ENCODE measurements at places on chromosomes 1 and 21. TPM values are rescaled to one million over a fixed set of nuclear protein-coding genes. Genes with fewer than 3 reads are reported as not detected.

DNA sequence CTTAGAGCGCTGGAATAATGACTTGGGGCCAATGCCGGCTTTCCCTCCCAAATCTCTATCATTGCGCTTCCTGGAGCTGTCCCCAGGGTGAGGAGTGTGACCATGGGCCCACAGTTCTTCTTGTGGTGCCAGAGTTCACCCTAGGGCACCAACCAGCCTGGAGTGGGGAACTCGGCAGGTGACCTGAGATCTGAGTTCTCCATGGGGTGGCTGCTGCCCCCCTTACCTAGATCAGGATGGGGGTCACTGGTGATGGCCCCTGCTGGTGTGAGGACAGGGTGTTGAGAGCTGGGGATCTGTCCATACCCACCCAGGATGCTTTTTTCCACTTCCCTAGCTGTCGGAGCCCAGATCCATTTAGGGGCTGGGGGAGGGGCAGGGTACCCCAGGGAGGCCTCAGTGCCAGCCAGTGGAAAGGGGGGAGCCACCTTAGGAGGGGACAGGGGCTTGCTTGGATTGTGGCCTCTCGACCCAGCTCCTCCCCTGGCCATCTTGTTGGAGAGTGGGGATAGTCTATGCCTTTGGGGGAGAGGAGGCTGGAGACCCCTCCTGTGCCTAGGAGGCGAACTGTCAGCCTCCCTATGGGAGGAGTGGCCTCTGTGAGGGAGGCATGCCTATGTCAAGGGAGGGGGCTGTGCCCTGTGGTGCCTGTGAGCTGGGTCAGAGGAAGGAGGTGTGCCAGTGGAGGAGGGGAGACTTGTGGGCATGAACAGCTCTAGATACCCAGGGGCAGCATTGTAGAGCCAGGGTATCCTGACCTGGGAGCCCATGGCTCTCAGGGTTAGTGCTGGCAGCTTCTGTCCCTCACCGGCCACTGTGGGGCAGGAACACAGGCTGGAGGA, 1.7 kb downstream of the FOXO6 start:
- DNase-seq, result no peak

GRCh38 chr1:227885648-227886502, 61.9 kb downstream of the WNT9A start:
- peak; percentile 39 for DNase-seq

GRCh38 chr1:156487862-156488261, 12.7 kb downstream of the MEF2D start:
- no peak for DNase-seq

DNA sequence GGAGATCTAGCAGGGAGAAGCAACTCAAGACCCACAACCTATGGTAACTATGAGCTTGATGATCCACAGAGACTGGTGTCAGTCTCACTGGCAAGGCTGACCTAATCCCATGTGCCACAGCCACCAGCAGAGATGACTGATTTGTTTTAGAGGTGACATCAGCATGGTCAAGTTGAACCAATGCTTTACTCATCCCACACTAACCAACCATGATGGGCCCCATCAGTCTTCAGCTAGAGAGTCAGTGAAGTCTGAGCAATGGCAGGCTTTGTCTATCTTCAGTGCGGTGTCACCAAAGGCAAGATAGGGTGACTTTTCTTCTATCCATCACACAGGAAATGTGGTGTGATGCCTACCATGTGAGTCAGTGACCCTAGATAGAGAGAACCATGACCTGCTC, 1470.7 kb downstream of the NCAM2 start:
- DNase-seq, result no peak

DNA sequence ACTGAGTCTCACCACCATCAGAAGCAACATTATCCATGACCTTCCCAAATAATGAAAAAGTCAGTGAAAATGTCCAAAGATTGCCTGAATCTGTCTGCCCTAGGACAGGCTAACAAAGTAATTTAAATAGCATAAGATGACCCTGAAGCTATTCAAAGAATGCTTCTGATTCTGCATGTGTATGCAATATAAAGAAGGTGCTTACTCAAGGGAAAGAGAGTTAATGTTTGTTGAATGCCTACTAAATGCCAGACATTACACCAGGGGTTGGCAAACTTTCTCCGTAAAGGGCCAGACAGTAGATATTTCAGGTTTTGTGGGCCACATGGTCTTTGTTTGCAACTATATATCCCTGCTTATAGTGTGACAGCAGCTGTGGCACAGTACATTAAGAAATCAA, 221.9 kb upstream of the DMRTA2 start:
- no peak for DNase-seq

CLCNKB gene
- 1.8 TPM for polyA plus RNA-seq

GRCh38 chr1:71400050-71400449, 319.2 kb upstream of the ZRANB2 start:
- DNase-seq, result no peak
